Suprapubic skin (tissue), 4 donors: ENCODE measurements at places on chromosomes 6 and 20. TPM values are rescaled to one million over a fixed set of nuclear protein-coding genes. Genes with fewer than 3 reads are reported as not detected.

PPIL4 gene
- total RNA-seq: 15.6 TPM

TFAP2A gene
- 86.8 TPM for total RNA-seq

BMP5 gene
- 0.13 TPM for total RNA-seq

TGM3 gene
- total RNA-seq: 24.9 TPM

- DNase-seq: no peak
These were observed 265.0 kb downstream of the UTRN start for GRCh38 chr6:144549837-144550747.

DNA sequence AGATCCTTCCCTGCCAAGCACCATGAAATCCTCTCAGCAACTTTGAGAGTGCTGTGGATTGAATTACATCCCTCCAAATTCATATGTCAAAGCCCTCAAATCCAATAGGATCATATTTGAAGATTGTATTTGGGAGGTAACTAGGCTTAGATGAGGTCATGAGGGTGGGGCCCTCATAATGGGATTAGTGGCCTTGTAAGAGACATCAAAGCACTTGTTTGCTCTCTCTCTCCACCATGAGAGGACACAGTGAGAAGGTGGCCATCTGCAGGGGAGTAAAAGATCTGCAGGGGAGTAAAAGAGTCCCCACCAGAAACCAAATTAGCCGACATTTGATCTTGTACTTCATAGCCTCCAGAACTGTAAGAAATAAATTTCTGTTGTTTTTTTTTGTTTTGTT lies 298.2 kb downstream of the SAMD5 start:
- DNase-seq: no peak

TAGAP gene
- 1.2 TPM for total RNA-seq

DNA sequence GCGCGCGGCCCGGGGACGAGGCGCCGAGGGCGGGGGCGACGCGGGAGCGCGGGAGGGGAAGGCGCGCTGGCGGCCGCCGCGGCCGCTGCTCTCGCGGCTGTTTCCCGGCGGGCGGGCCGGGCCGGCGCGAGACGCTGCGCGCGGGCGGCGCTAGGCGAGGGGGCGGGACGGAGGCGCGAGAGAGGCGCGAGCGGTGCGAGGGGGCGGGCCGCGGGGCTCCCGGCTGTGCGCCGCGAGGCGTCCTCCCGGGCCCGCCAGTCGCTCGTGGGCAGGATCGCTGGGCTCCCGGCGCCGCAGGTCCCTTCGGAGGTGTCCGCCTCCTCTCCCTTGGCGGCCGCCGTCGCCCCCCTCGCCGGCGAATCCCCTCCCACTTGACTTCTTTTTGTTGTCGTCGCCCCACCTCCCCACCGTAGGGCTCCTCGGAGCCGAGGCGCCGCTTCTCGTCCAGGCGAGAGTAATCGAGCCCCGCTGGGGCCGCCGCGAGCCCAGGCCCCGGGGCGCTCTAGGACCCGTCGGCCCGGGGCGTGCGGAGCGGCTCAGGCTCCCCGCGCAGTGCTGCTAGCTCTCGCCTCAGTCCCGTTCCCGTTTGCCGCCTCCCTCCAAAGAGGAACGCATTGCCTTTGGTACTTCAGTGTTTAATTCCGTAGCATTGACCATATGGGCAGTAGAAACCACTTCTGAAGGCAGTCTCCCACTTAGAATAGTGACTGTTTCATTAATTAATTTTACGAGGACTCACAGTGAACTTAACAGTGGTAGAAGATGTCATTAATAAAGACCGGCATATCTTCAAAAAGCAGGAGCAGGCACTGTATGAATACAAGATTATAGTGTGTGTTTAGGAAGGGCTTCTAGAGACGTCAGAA lies at the start of gene RANBP9:
Gene RANBP9 (minus strand): TSS at position 103 of the 866 bp plus-strand sequence. CDS start 330 bp downstream, outside the sequence.
- DNase-seq: peak; percentile 93

GRCh38 chr20:46740214-46740609 lies 30.8 kb downstream of the SLC2A10 start:
- no peak for DNase-seq

GRCh38 chr6:155472886-155473285 lies 17.2 kb upstream of the NOX3 start:
- no peak for DNase-seq

DNA sequence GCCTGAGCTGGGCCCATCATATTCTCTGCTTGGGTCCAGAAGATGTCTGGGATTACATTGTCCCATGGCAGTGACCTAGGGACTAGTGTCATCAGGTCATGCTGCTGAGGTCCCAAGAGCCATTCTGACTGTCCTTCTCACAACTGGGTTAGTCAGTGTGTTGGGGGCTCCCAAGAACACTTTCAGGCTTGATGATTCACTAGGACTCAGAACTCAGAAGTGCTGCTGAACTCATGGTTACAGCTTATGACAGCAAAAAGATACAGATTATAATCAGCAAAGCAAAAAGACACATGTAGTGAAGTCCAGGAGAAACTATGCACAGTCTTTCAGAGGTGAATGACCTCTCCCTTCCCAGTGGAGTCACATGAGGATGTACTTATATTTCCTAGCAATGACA lies 107.8 kb downstream of the SYNE1 start:
- no peak for DNase-seq

NCOA5 gene
- total RNA-seq: 23.2 TPM

- DNase-seq: no peak
These were observed 56.0 kb upstream of the C6orf118 start for GRCh38 chr6:165365371-165365770.

- DNase-seq: no peak
These were observed 11.9 kb upstream of the QKI start for GRCh38 chr6:163402616-163403015.

GRCh38 chr20:17939622-17940223 lies 28.9 kb downstream of the SNX5 start:
- DNase-seq: no peak

- no peak for DNase-seq
These were observed 28.4 kb downstream of the CHMP4B start for GRCh38 chr20:33839591-33839990.

ULBP3 gene
- not detected for total RNA-seq

- DNase-seq: no peak
These were observed 22.3 kb downstream of the CNKSR3 start for GRCh38 chr6:154488248-154488593.

HLA-DQA2 gene
- total RNA-seq: 2.8 TPM

- DNase-seq: no peak
These were observed 302.3 kb downstream of the TENT5A start for GRCh38 chr6:81450180-81450579.

GRCh38 chr20:58133020-58133808 lies 95.2 kb downstream of the ANKRD60 start:
- DNase-seq: peak; percentile 45

DNA sequence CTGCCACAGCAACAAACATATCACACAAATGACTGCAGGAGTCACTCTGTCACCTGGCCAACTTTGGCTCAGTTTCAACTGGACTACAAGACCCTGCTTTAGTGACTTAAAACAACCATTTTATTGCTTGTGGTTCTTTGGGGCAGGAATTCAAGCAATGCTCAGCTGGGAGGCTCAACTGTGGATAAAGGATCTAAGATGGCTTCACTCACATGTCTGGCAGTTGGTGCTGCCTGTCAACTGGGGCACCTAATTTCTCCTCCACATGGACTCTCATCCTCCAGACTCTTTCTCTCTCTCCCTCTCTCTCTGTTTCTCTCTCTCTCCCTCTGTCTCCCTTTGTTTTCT lies 2.8 kb upstream of the EPB41L2 start:
- no peak for DNase-seq

DNA sequence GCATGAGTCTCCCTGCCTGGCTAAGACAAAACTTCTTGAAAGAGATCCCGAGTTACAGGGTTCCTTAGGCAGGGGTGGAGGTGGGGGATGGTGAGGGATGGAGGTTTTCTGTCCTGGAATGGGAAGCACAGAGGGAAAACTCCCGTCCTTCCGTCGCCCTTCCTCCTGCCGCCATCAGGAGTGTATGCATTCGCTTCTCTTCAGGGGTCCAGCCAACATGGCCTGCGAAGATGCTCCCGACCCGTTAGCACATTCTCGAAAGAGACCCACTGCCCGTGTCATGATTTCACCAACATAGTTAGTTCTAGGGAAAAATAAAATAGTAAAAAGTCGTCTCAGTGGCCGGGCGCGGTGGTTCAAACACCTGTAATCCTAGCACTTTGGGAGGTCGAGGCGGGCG lies 37.1 kb downstream of the KIF25 start:
- DNase-seq: no peak

DNA sequence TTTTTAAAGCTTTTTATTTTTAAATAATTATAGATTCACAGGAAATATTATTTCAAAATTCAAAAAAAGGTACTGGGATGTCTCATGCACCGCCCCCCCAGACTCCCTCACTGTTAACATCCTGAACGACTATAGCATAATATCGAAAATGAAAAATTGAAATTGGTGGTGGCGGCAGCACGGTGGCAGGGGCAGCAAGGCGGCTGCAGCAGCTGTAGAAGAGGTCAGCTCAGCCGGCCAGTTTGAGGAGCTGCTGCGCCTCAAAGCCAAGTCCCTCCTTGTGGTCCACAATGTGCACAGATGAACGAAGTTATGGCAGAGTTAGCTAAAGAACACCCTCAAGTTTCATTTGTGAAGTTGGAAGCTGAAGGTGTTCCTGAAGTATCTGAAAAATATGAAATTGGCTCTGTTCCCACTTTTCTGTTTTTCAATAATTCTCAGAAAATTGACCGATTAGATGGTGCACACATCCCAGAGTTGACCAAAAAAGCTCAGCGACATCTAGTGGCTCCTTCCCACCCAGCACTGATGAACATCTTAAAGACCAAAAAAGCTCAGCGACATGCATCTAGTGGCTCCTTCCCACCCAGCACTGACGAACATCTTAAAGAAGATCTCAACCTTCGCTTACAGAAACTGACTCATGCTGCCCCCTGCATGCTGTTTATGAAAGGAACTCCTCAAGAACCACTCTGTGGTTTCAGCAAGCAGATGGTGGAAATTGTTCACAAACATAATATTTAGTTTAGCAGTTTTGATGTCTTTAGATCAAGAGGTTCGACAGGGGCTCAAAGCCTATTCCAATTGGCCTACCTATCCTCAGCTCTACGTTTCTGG lies 100.8 kb downstream of the FAM217A start:
- no peak for DNase-seq

GRCh38 chr6:127956260-127956888 lies 55.5 kb upstream of the THEMIS start:
- DNase-seq: no peak

DNA sequence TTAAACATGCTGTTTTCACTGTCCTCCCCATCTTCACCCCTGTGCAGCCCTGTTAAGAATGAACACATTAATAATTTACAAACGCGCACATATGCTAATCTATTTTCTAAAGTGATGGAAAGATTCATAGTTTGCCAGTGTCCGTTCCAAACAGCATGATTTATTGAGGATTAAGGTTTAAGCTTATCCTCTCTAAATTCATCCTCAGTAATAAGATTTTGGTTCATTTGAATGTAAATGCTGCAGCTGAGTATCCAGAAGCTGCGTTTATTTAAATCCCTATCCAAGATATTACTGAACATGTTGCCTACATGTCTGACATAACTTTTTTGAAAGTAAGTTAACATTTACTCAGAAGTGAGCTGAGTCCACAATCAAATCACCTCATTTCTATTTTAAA lies 42.8 kb upstream of the FAM135A start:
- no peak for DNase-seq

DNA sequence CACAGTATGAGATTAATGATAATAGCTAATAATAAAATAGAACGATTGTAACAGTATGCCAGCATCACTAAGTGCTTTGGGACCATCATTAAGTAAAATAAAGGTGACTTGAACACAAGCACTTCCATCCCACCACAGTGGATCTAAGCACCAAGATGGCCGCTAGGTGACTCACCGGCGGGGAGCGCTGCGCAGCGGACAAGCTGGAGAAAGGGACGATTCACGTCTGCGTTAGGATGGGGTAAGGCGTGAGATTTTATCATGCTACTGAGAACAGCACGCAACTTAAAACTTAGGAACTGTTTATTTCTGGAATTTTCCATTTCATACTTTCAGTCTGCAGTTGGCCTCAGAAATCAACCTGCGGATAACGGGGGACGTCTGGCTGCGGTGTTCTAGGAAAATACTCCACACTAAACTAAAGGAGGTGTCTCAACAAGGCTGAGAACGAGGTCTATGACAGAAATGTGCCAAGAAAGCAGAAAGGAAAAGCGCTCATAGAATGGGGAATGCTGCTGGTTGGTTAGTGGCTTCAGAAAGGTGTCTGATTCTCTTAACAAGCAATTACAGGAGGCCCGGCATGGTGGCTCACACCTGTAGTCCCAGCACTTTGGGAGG lies 114.5 kb downstream of the GMPR start:
- no peak for DNase-seq

TAAR6 gene
- total RNA-seq: not detected

- no peak for DNase-seq
These were observed 331.5 kb upstream of the MAP3K7 start for GRCh38 chr6:90918361-90918760.

ESR1 gene
- 2.5 TPM for total RNA-seq

GRCh38 chr20:24018796-24019195 lies 30.2 kb upstream of the GGTLC1 start:
- no peak for DNase-seq

- no peak for DNase-seq
These were observed 2.2 kb upstream of the TAP2 start for GRCh38 chr6:32840604-32841246.

GRCh38 chr20:38192323-38192885 lies 27.3 kb upstream of the TGM2 start:
- DNase-seq: no peak

NMBR gene
- total RNA-seq: not detected

- no peak for DNase-seq
These were observed 27.5 kb upstream of the TAF8 start for GRCh38 chr6:42022755-42023384.

- no peak for DNase-seq
These were observed 285.1 kb downstream of the CENPW start for GRCh38 chr6:126625019-126625418.

PGK2 gene
- not detected for total RNA-seq

DNA sequence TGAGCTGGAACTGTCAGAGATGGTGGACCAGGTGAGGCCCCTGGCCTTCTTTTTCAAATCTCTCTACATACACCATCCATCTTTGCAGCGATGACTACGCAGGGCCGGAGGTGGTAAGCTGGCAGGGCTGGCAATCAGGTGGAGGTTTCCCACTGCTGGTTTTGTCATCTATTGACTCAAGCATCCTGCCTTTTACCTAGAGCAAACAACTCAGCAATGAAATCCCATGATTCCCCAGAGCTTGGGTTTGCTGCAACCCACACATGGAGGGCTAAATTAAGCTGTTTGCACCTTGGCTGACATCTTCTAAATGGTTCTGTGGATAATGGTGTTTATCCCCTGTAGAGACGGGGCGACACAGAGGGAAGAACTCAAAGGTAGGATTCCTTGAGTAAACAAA lies 170.2 kb downstream of the SCP2D1 start:
- no peak for DNase-seq

DNA sequence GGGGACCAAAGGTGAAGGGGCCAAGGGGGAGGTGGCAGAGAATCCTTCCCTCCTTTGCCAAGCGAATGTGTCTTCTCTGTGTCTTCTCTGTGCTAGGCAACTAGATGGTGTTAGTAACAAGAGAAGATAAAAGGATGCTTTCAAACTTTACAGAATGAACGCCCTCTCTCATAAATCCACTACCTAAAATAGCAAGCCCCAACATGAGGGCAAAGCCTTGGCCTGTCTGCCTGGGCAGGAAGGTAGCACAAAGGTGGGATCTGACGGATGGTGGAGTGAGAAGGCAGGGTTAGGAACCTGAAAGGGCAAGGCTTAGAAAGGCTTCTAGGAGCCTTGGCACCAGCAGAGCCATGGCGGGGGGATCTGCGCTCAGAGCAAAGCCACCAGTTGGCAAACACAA lies 13.6 kb upstream of the TGM3 start:
- DNase-seq: no peak

ASIP gene
- not detected for total RNA-seq
